ENCODE measurements at places on chromosomes 4 and X.

DNA sequence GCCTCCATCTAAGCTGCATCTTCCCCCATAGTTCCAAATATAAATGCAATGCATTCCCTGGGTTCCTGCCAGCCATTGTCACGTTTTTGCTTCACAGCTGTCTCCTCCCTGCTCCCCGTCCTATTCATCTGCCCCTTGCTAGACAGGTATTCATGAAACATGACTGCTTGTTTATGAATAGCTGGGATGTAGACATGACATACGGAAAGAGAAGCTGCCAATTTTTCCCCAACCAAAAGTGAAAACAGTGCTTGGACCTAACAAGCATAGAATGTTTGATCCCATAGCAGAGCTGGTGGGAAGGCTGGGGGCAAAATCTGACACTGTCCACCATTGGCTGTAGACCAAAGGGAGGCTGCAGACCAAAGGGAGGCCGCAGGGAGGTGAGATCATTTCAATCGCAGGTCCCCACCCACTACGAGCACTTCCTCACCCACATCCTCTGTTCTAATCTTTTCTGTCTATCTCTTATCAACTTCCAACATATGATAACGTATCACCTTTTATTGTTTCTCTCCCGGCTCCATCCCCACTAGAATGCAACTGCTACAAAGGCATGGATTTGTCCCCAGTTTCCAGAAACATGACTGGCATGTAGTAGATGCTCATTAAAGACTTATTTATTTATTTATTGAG, 8.5 kb upstream of the GYG2 start:
- DNase-seq = no peak

DNA sequence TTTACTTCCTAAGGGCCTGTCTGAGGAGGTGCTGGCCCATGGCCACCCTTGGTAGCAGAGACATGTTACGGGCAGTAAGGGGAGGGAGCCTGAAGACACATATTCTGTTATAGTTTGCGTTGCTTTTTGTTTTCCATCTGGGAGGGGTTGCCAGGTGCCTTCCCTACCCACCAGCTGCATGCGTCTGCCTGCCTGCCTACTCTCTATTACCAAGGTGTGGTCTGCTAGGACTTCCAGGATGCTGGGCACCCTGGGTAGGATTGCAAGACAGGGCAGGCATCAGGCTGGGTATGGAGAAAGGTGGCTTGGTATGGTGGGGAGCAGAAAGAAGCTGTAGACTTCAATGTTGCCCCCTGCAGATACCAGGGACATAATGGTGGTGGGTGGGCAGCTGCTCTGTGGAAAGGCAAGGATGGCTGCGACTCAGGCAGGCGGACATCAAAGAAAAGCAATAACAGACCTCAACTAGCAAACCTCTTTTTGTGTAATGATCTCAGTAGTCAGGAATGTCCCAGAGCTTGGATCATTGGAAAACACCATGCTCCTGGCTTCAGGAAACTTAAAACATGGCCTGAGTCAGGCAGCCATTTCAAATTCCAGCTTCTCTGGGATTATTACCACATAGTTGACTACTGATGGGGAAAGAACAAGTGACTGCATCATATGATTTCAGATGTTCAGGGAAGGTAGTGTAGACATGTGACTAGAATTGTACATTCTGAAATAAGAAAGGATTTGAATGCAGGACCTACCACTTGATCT, 67.8 kb downstream of the HOPX start:
- no peak for DNase-seq

DNA sequence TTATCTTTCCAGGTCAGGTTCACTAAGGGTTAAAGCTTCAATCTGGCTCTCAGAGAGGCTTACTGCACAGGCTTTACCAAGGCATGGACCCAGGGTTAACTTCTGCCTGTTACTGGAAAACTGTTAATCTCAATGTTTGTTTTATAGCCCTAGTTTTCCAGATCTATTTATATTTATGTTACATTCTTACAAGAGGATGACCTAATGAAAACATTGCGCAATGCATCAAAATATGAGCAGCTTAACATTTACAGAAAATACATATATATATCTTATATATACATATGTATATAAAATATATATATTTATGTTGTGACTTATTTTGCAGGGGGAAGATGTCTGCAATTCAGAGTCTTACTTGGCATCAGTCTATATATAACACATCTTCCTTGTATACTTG, 112.3 kb downstream of the PCDH19 start:
- no peak for DNase-seq

DNA sequence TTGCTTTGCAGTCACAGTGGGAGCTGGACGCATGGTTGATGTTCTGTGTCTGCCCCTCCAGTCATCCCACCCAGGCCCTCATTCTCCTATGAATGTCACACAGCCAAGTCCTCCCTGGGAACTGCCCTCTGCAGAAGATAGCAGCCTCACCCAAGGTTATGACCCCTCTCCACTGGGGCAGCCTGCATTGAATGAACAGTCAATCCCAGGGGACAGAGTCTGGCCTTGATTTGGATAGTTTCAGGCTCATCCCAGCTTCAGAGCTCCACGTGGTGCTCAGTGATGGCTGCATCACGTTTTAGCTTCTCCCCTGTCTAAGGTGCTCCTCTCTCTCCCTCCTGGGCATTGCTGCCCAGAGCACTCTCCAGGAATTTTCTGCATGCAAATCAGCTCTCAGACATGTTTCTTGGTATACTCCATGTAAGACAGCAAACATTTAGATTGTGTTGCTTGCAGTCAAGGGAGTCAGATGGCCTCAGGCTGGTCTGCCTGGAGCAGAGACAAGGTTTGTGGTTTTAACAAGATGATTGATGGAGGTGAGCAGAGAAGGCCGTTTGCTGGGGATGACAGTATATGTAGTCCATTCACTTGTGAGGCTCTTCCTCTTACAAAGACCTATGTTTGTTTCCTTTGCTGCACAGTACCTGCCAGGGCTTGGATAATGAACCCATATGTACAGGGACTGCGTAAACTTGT, 56.1 kb upstream of the MSX1 start:
- DNase-seq = no peak

DNA sequence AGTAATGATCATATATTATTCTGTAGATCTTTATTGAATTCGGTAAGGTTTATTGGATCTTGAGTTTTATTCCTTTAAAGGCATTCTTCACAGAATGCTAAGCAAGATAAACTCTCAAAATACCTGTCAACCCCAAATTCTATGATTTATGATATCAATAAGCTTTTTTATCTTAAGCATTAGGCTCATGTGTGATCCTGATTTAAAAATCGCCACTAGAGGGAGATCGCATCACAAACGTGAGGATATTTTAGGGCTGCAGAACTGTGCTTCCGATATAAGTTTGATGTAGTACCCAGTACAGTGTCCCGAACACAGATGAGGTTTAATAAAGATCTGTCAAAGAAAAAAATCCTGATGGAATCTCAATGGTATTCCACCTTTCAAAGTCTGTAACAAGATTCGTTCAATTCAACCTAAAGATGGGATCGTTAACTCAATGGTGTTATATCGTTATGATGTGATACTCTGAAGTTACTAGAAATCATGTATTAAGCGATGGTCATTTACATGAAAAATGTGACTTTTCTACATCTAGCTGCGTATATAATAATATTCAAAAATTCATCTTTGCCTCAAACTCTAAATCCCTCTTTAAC, 169.0 kb downstream of the CORIN start:
- DNase-seq = no peak

DNA sequence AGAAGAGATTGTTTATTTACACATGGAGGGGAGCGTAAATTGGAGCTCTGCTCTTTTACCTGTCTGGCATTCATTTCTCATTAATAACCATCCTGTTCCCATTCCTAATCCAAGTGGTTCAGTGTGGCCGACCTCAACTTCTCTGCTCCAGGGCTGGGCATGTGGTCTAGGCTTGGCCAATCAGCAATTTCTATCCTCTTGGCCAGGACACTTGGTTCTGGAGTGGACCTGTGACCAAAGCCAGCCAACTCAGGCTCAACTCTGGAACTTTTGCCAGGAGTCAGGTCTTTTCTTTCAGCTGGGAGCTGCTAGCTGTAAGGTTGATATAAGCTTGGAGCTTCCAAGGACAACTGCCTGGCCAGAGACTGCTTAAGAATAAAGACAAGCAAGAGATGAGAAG, 15.6 kb upstream of the RASL11B start:
- no peak for DNase-seq

All from activated B cell treated with CpG ODN at 0.5 μM for 24 hours (primary cell).